Stimulated activated CD4-positive, alpha-beta T cell treated with anti-CD3 and anti-CD28 coated beads, Interleukin-2, amount 100 ng/mL, for 4 hours (primary cell): ENCODE measurements at places on chromosomes 2 and 18.

DNA sequence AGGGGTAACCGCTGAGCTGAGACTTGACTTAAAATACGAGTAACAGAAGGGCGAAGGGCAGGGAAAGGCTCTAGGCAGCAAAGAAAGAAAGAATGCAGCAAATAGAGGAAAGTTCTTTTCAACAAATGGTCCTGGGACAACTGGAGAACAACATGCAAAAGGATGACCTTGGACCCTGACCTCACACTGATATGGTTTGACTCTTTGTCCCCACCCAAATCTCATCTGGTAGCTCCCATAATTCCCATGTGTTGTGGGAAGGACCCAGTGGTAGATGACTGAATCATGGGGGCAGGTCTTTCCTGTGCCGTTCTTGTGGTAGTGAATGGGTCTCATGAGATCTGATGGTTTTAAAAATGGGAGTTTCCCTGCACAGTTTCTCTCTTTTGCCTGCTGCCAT lies 33.9 kb downstream of the ST3GAL5 start:
- no peak for DNase-seq

DNA sequence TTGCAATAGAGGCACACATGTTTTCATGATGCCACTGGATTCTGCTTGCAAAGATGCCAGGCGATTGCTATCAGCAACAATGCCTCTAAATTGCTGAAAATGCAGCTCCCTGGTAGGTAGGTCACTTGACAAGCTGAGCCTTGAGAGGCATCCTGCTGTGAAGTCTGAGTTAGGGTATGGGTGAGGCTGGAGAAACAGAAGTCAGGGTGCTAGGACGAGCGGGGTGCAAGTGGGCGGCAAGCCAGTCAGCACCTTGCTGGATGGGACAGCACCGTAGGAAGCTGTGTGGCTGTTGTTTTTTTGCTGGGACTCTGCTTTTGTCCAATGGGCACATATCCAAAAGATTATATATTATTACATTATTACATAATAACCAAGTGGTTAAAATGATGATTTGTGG lies 10.5 kb upstream of the CLIP4 start:
- no peak for DNase-seq

DNA sequence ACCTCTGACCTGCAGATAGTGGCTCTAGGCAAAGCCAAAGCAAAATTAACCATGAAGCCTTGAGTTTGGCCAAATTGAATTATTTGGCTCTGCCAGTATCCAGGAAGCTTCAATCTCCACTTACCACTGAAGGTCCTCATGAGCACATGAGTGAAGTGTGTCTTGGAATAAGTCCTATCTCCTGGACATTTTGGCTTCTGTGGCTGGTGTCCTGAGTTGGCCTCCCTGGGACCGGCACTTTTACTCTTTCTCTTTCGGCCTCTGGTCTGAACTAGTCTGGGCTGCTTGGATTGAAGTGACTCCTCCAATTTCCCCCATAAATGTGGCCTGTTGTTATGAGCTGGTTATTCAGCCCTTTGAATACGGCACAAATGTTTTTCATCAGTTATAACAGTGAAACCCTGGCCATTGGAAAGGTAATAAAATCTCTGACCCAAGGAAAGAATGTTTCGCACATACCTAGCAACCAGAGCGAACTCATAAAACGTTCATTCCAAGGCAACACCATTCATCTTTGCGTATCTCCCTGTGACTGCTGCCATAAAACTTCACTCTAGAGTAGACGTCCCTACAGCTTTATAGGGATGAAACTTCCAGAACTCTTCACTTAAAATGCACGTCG lies 216.4 kb downstream of the LPIN1 start:
- no peak for DNase-seq

DNA sequence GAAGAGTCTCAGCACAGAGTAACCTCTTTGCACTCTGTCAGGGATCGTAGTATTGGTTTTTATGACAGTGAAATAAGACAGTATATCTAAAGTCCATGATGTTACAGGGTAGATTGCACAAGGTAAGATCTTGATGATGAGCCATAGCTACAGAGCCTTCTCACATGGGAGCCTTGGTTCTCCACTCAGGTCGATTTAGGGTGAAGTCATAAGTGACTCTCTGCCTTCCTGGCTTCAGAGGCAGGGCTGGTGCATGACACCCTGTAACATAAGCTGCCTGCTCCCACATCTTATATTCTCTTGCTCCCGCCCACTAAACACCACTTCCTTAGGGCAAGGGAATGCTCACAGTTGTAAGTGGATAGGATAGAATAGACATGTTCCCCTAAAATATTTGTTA lies 13.3 kb downstream of the DAPL1 start:
- no peak for DNase-seq

- DNase-seq = no peak
Observed at GRCh38 chr2:7015007-7015950, 98.1 kb downstream of the RNF144A start.

- DNase-seq = no peak
Observed at GRCh38 chr2:111918383-111918806, 20.0 kb downstream of the MERTK start.

DNA sequence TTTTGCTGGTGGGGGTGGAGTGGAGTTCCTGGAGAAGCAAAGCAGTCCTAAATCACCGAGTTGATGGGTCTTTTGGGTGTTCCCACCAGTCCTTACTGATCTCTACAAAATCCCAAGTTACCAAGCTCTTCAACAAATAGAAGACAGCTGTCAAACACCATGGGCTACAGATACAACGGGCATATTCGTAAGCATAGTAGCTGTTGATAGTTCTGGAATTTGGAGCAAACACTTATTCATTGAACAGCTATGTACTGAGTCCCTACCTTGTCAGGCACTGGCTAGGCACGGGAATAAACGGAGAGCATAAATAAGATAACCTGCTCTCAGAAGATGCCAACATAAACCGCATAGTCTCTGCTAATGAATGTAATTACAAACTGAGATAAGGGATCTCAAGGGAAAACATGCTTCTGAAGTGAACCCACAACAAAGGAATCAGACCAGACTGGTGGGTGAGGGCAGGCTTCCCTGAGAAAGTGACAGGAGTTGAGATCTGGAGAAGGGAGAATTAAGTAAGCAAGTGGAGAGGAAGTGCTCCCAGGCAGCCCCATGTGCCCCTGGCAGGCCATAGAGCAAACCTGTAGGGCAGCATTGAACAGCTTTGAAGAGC lies 947 bp upstream of the ANKRD44 start:
- DNase-seq = no peak

DNA sequence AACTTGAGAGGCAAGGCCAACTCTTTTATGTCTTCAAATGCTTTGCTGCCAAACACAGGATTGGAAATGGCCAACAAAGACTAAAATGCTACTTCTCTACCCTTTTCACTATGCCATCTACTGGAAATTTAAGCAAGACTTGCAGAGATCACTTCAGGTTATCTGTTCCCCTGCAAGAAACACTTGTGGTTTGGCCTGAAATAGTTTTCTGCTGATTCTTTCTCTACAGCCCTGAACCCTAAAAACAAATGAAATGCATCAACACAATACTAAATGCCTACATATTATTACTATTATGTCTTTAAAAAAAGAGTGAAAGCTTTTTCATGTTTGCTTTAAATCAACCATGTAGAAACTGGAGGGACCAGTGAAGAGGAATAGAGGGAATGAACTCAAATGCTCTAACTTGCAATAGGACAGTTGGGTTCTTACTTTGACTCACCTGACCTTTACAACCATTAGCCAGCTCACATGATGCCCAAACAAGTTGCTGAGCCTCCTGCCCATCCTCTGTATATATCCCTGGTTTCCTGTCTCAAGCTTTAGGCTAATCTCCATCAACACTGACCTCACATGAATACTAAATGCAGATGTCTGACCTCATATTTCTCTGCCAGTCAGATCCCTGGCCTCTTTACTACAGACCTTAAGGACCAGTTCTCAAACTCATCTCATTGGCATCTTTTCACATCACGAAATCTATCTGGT lies 17.5 kb upstream of the ADAM17 start:
- no peak for DNase-seq

- no peak for DNase-seq
Observed at GRCh38 chr2:121570667-121571055, 40.0 kb downstream of the RNU4ATAC start.

- DNase-seq = no peak
Observed at GRCh38 chr2:152475982-152476381, 141.0 kb downstream of the FMNL2 start.

DNA sequence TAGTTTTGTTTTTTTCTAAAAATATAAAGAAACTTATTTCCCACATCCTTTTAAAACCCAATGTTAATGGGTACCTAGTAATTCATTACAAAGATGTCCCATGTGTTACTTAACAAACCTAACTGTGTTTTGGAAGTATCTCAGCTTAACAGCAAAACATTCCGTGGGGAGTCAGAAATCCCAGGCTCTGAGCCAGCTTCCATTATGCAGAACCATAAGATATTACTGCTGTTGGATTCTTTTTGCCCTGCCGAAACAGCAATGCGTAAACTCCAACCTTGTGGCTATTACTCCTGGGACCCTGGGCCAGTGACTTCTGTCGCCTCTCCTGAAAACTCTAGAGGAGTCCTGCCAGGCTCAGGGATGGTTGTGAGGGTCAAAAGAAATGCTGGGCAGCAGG lies 174.1 kb downstream of the UXS1 start:
- DNase-seq = no peak

DNA sequence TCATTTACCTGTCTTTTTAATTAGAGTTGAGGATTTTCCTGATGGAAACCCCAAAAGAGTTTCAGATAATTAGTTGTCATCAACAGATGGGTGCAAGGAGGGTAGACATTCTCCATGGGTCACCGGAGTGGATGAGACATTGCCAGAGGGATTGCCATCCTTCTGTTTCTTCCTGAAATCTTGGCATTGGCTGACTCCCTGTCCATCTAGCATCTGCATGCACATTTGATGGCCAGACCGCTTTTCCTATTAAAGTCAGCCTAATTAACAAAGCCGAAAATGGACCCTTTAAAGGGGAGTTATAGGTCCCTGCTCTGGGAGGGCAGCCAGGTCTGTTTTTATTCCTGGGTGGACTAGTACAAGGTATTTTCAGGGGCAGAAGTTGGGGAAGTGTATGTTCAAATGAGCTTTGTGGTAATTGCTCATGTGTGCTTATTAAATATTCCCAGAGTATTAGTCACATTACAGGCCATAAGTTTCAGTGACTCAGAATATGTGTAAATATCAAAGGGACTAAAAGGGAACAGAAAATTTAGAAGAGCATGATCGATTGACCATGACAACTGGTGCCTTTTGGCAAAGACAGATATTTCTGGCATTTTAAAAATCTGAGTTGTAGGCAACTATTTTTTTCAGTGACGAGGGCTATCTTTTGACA lies 209.8 kb downstream of the PHLPP1 start:
- no peak for DNase-seq

GRCh38 chr2:198242093-198242492 lies 437.7 kb downstream of the PLCL1 start:
- DNase-seq = no peak

DNA sequence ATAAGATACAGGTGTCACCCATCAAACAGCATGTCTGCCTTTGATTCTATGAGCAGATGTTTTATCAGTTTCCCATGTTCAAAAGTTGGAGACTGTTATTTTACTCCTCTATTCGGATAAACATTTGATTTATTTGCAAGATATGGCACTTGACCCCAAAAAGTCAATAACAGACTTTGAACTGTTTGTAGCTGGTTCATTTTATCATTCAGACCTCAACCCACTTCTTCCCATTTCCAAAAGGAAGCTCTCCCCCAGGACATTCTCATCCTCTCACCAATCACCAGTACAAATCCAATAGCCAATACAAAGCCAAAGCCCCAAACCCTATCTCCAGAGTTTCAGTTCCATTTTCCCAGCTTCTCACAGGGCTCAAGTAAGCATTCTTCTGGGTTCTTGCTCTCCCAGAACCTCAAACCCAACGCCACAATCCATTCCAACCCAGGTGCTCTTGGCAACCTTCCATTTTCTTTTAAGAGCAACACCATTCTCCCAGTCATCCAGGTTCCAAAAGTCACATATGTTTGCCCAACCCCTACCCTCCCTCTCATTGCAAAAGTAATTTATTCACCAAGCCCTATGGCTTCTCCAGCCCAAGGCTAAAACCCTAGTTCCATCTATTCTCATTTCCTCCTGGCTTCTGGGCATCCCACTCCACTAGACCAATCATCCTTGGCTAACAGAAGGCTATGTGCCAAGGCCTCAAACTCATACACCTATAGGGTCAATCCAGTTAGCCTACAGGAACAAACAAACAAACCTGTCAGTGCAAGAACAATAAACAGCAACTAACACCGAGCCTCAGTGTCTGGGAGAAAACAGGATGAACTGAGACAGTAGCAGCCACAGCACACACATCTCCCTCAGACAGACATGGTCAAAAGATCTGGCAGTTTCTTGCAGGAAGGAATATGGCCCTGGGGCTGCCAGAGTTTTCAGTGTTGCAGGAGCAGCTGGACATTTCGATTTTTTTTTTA lies 9.2 kb downstream of the ACVR1 start:
- DNase-seq = no peak

GRCh38 chr18:7754725-7755181 lies 187.6 kb downstream of the PTPRM start:
- no peak for DNase-seq

DNA sequence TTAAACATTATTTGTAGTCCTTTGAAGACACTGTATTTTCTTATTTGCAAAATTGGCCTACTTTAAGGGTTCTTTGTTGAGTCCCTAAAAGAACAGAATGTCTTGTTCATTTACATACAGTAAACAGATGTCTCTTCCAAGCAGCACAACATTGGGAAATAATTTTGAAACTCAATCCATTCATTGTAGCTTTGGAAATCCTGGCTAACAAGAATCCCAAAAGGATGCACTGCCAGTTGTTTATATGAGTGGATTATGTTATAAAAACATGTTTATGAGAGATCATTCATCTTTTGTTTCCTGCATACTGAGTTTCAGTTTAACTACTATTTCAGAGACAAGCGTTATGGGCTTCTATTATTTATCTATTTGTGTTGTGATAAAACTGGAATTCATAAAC lies 499.3 kb downstream of the PID1 start:
- no peak for DNase-seq

DNA sequence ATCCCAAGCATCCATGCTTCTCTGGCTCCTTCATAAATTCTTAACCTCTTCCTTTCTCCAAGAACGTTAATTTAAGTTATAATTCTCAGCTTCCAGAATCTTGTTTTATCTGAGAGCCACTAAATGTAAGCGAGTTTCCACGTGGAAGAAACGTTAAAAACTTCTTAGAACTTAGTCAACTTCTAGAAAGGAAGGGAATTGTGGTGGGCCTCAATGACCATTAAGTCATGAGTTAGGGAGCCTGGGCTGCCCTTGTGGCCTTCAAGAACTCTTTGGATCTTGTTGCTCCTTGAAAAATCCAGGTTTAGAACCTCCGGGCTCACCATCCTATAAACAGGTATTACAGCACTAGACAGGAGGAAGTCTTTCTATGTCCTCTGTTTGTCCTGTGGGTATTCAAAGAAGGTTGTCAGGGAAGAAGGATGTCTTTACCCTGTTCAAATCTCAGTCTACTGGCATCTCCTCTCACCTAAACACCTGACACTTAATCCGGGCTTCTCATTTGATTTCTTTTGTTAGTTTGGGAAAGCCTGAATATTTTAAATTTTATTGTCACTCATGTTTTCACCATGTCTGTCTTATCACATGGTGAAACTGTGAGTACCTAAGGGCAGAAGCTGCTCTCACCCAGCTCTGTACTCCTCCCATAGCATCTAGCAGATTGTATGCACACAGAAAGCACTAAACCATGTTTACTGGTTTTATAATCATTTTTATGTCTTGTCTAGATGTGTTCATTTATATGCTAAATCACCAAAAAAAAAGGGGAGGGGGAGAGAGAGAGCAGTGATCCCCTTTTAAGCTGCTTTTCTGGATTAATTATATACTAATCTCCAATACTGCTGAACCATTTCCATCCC lies 6.3 kb downstream of the RND3 start:
- DNase-seq = no peak
